ENCODE measurements at places on chromosomes 5 and 9.

GRCh38 chr9:104974053-104974962 lies 46.4 kb upstream of the ABCA1 start:
- DNase-seq = no peak

DNA sequence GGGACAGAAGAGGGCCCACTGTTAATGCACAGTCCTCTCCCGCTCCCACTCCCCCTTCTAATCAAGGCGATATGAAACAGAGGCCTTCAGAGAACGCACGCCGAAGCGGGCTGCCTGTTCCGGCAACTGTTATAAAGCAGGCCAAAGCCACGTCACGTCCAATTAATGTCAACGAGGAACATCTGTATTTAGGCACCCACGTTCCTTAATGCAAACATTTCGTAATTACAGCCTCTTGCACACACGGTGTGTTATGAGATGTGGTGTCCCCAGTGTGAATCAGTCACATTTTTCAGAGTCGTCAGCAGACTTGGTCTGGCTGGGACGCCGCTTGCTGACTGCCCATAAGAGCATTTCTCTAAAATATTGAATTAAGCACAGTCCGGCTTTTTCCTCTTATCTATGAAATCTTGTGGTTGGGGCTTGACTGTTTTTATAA lies 339.0 kb downstream of the NSG2 start:
- no peak for DNase-seq

GRCh38 chr9:129888293-129889121 lies 53.2 kb downstream of the USP20 start:
- peak; percentile 76 for DNase-seq

DNA sequence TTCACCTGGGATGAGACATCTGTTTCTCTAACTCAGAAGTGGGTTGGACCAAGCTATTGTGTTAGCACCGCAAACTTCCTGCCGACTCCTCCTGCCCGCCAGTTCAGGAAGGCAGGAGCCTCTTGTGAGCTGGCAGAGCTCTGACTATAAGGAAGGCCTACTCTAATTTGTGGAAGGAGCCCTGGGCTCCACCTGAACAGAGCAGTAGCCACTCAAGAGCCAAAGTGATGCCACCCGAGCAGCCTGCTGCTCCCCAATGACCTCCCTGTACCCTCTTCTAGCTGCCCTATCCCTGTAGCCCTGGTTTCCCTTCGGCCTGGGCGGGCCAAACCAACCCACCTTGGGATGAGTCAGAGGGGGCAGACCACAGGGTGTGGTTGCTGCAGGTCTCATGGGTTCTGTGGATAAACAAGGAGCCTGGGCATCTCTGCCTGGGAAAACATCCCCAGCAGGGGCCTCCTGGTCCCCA lies 81.6 kb downstream of the PSD2 start:
- no peak for DNase-seq

DNA sequence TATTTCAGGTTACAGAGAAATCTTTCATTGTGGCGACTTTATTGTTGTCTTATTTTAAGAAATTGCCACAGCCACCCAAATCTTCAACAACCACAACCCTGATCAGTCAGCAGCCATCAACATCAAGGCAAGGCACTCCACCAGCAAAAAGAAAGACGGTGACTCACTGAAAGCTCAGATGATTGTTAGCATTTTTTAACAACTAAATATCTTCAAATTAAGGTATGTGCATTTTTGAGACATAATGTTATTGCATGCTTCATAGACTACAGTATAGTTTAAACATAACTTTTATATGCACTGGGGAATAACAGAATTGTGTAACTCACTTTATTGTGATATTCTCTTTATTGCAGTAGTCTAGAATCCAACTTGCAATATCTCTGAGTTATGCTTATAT lies 263.4 kb downstream of the TMEM232 start:
- no peak for DNase-seq

DNA sequence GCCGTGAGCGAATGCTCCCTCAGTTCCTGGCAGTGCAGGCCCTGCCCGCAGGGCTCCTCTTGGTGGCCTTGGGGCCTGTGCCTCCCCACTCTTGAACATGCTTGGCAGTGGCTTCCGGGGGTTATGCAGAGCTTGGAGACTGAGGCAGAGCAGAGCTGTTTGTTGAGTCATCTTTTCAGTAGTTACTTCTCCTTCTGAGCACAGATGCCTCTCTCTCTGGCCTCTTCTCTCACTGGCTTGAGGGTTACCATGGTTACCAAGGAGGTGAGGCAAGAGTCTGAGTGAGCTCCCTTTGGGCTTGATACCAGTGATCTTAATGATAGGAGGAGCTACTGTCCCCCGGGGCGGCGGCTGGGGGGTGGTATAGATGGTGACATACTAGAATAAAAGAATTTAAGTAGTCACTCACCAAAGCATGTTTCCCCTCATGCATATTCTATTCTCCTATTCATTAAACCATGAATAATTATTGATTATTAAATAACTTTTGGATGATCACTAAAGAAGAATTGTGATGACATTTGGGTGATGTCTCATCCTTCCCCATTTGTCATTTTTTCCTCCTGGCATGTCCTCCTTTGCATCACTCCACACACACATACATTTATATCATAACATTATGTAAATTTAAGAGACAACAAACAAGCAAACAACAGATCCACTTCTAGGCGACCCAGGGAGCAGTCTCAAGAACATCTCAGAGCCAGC lies 111.1 kb downstream of the ARHGAP26 start:
- peak; percentile 48 for DNase-seq

DNA sequence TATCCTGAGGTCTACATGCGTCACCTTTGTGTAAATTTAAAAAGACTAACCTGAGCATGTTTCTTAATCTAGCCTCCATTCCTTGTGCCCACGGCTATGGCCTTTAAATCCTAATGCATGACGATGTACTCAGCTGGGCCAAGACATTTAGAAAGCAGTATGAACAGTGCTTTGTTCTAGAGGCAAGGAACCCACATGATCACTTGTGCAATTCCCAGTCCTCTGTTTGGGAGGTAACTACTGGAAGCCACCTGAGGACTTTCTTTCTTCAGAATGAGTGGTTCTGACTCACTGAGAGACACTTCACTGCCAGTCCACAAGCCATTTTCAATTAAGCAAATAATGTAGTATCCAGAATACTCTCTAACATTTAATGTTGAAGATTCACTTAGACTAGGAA lies 181.3 kb downstream of the RAB3C start:
- DNase-seq = no peak

Data from hematopoietic multipotent progenitor cell treated with erythropoietin and hydrocortisone succinate and interleukin-3 and kit ligand, for 8 days (in vitro differentiated cells).